NCI-H2081 (cell line): ENCODE measurements at places on chromosomes 7 and 10.

- no peak for DNase-seq
These were observed 22.4 kb upstream of the PWWP2B start for GRCh38 chr10:132374612-132375011.

GRCh38 chr10:89163265-89163995 is 43.7 kb downstream of the CH25H start:
- DNase-seq = no peak

DNA sequence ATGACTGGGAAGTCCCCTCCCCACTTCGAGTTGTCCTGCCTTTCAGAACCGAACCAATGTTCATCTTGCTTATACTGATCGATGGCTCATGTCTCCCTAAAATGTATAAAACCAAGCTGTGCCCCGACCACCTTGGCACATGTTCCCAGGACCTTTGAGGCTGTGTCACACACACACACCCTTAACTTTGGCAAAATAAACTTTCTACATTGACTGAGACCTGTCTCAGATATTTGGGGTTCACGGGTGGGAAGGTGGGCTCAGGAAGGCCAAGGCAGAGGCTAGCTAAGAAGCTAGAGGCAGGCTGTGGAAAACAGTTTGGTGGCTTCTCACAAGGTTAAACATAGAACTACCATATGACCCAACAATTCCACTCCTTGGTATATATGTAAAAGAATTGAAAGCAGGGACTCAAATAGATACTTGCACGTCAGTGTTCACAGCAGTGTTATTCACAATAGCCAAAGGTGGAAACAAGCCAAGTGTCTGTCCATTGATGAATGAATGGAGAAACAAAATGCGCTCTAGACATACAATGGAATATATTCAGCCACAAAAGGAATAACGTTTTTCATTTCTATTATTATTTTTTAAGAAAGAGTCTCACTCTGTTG is 15.4 kb downstream of the PRF1 start:
- DNase-seq = no peak

DNA sequence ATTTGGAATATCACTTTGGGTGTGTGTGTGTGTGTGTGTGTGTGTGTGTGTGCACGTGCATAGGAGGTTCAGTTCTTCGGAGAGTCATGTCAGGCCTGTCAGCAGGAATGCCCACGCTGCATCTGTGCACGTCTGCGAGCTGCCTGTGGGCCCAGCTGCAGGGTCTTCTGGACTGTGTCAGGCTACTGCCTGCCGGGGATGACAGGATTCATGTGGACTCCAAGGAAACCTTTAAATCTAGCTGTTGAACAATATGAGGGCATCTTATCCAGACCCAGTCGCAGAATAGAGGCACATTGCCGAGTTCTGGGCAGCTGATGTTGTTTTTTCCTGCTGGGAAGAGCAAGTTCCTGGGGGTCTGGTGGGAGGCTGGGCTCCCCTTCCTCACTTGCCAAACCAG is 19.0 kb downstream of the AQP1 start:
- no peak for DNase-seq

DNA sequence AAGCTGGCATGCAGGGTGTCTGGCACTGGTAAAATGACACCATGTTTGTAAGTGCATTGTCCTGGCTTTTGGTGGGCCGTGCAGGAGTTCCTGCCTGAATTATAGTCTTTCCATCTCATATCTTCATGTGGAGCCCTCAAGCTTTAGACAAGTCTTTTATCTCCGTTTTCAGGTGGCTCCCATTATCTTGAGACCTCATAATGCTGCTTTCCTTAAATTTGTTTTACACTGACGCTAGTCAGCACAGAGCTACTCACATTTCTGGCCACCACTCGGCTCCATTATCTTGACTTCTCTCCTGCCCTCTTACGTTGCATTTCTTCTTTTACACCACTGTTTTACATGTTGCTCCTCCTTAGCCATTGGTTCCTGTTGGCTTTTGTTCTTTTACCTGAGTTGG is 37.2 kb downstream of the LRRC4 start:
- DNase-seq = no peak
